Smooth muscle cell of the pulmonary artery (primary cell): ENCODE measurements at places on chromosomes 3 and 15. TPM values are rescaled to one million over a fixed set of nuclear protein-coding genes. Genes with fewer than 3 reads are reported as not detected.

Gene ANKRD63
- not detected in 2 replicates for total RNA-seq

Gene PLIN1
- total RNA-seq, result 0.23 and 0.33 TPM in 2 replicates

Gene TASOR
- 68.7 and 93.8 TPM in 2 replicates for total RNA-seq

Gene GPR62
- 0.07 TPM in 1 of 2 replicates, not detected in the other for total RNA-seq

Gene MBD4
- 21.9 and 22.6 TPM in 2 replicates for total RNA-seq

Gene TJP1
- total RNA-seq, result 47.8 and 57.5 TPM in 2 replicates

Gene RCCD1
- 14.8 and 18.0 TPM in 2 replicates for total RNA-seq

Gene LSAMP
- total RNA-seq, result 1.0 and 3.2 TPM in 2 replicates

Gene MUSTN1
- total RNA-seq, result 0.13 TPM in 1 of 2 replicates, not detected in the other

Gene SEMA5B
- total RNA-seq, result 0.33 and 0.72 TPM in 2 replicates
